ENCODE measurements at places on chromosomes 1 and 21.

- no peak for DNase-seq
Measured at GRCh38 chr1:30302858-30303257, 420.5 kb downstream of the MATN1 start.

DNA sequence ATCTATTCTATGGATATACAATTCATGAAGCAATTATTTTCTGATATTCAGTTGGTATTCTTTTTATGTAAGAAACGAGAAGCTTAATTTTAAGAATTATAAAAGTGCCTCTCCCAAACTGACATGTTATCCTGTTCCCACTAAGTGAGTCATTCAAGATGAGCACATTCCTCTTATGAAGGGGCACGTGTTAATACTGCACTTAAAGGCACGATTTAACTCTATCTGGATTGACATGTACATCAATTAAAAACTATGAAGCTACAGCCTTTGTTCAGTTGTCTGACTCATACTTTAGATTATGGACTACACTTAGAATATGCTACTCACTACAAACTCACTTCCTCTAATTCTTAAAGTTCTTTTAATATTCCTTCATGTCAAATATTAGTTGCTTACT, 111.6 kb downstream of the CYYR1 start:
- no peak for DNase-seq

DNA sequence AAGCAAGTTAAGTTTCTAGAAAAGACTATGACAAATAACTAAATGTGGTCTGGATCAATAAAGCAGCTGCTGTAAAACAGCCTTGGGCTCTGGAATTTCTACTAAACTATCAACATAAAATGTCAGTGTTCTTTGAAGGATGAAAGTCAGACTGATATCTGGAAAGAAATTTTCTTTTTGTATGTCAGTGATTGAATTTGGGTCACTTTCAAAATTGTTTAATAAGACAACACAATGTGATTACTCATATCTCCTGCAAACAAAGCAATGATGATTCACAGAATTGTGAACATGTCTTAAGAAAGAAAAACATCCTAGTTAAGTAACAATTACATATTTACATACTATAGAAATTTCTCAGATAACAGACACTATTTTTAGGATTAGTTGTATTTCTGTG, 826.4 kb downstream of the PLA2G4A start:
- DNase-seq = no peak

DNA sequence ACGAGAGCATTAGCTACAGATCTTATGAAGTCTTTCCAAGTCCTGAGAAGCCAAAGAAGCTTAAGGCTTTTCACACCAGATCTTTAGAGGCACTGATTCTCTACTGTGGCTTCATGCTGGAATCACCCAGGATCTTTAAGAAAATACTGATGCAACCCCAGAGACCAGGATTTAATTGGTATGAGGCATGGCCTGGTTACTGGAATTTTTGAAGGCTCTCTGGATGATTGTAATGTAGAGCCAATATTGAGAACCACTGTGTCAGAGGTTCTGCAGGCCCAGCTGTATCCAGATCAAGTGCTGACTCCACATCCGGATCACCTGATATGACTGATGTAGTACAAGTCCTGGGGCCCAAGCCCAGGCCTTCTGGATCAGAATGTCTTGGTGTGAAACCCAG, 105.7 kb downstream of the PLPPR5 start:
- no peak for DNase-seq

DNA sequence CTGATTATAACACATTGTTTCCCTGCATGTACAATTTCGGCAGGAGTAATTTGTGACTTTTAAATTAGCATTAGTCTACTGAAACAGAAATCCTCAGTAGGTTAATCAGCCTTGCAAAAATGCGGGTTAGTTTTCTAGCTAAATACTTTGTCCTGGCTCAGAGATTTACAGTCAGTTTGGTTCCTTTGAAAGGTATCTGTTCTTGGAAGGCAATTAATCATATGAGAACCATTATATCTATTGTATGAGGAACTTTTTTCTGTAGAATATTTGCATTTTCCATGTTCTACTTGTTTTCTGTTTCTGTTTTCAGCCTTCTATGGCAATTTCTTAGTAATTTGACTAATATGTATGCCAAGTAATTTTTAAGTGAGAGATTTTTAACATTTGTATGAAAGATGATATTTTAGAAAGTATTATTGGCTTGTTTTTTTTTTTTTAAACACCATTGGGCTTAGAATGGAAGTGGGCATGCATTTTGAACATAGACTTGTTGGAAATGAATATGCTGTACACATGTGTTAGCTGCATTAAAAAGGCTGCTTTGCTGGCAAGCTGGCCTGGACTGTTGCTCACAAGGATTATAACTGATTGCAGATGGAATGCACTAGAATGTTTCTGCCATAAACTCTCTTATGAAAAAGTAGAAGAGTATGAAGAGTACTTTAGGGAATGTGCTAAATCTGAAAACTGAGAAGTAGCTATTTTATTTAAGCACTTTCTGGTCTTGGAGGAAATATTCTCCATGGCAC, 26.2 kb downstream of the KIF1B start:
- no peak for DNase-seq

GRCh38 chr1:21341517-21342078, 51.3 kb upstream of the ECE1 start:
- DNase-seq = no peak

DNA sequence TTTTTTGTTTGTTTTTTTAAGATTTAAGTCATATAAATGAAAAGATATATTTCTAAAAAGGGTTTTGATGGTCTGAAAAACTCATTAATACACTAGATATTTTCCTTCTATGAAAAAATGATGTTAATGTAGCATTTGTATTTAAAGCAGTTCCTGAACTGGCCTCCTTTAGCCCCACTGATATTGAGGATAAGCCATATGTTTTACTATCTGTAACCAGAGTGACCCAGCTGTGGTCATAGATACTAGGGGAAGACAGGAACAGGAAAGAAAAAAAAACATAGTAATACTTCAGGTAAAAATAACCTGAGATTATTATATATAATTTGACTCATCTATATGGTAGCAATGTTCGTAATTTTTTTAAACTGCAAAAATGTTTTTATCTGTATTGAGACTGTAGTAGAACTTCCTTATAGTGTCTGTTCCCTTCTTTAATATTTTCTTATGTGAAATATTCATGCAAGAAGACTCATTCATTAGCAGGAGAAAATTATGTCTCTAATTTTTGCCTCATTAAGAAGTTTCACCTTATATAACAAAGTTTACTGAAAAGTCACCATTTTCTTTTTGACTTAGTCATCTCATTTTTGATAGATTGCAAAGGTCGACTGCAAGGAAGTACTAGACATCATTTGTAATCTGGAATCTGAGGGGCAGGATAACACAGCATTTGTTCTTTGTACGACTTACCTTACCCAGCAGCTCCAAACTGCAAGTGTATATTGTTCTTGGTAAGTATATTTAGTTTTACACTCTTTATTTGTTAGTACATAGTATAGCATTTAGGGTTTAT, 25.6 kb upstream of the TMCO2 start:
- no peak for DNase-seq

DNA sequence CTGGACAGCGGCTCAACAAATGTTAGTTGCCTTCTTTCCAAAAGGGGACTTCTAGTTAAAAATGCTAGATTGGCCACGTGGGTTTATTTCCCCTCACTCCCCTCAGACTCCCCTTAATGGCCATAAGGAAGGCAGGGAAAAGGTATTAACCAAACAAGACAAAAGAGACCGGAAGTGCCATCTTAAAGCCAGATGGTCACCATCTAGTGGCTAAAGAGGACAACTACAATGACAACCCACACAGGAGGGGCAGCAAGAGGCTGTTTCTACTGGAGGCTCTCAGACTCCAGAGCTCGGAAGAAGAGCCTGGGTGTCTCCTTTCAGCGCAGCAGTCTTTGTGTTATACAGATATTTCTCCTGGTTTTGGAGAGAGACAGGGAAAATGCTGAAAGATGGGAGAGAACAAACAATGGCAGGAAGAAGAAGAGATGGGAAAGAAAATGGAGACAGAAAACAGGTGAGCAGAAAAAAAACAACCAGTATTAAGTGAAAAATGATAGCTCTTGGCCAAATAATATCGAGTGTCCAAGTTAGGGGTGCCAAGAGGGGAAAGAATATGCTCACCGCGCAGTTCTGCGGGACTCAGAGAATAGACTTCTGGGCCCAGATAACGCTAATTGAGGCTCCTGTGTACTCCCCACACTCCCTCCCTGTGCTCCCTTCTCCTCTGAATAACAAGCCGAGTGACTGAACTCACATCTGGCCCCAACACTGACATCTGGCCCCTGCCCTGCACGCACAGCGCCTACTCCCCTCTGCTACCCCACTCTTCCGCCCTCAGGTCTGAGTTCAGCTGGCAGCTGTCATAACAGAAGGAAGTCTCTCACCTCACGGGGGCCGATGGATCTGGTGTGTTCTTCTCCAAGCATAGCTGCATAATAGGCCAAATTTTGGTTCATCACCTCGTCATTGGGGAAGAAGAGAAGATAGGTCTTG, 9.6 kb downstream of the P3H1 start:
- peak; percentile 38 for DNase-seq

DNA sequence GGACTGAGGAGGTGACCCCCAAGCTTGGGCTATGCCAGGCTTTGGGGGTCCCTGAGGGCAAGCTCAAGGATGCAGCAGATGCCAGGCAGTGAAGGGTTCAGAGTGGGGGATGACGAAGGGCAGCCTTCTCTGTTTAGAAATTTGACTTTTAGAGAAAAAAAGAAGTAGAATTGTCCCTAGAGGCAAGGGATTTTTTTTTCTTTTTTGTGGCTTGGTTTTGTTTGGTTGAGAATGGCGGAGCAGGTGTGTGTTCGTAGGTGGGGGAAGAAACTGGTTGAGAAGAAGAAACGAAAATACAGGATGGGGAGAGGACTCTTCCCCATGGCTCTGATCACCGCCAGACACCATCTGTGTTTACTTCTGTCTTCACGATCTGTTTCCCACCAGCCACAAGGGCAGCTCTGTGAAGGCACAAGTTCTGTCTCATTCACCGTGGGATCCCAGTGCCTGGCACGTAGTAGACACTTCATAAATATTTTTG, 8.2 kb downstream of the PLA2G5 start:
- no peak for DNase-seq

GRCh38 chr1:157087030-157087429, 12.6 kb downstream of the ETV3L start:
- DNase-seq = no peak

DNA sequence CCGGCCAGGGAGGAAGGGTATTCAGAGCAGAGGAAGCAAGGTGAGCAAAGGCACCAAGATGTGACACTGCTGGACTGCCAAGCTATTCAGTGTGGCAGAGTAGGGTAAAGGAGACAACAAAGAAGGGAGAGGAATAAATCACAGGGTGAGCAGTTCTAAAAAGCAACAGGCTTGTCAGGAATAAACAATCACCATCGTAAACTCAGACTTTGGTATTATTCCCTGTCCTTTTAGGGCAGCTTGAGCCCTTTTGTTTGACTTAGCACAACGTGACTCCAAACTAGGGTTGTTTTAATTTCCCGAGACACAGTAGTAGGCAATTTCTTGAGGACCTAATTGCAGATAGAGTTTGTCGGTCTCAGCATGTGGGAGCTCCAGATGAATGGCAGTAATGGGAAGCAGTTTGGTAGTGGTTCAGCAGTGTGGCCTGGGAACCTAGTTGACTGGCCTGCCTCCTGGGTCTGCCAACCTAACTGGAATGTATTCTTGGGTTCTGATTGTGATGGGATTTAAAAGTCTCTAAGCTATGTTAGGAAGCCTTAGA, 4.3 kb downstream of the CR1L start:
- DNase-seq = no peak

DNA sequence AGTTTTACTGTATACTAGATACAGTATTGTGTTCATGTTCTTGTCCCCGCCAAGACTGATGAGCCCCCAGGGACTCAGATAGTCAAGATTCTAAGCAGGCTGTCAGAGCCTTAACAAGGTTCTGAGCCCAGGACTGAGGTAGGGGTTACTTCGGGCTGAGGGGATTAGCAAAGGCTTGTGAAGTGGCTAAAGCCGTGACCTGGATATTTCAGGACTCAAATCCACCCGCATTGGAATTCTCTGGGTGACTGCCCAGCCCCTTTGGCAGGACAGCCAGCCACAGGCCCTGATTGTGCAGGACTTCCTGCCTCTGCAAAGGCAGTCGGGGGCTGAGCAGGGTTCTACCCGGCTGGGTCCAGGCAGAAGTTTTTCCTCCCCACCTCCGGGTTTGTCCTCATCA, at the start of gene PLA2G5:
Gene PLA2G5, plus strand, starts transcription at position 321 of the 400 bp plus-strand sequence. CDS start 14,637 bp downstream, outside the sequence.
- DNase-seq = no peak

GRCh38 chr1:48948562-48948961, 171.9 kb upstream of the BEND5 start:
- no peak for DNase-seq

DNA sequence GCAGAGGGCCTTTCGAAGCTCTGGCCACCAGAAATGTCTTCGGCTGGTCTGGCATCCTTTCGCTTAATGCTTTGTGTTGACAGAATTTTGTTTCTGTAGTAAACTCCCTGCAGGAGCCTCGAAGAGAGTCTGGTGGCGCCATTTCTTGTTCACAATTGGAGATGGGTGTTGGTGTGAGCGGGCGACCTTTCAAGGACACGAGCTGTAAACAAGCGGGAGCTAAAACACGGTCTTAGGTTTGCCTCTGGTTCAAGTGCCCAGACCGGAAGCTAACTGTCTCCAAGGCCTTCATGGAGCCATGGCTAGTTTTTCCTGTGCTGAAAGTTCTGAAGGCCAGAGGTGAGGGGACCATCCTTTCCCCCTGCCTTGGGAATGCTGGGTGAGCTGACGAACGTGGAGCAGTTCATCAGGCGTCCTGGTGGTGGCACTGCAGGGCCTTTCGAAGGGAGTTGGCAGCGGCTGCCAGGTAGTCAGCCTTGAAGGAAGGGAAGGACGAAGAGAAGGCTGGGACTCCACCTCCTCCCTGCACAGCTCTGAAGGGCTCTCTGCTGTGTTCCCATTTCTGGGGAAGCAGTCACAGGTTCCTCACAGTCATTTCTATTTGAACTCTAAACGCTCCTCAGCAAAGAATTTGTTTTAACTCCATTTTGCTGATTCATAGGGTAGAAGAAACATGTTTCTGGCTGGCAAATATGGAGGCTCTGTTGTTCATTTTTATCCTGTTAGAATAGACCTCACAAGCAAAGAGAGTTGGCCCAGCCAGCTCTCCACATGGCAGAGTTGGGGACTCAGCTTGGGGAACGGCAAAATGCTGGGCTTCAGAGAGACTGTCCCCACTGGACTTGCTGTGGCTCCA, 35.2 kb downstream of the URB2 start:
- DNase-seq = peak; percentile 69

DNA sequence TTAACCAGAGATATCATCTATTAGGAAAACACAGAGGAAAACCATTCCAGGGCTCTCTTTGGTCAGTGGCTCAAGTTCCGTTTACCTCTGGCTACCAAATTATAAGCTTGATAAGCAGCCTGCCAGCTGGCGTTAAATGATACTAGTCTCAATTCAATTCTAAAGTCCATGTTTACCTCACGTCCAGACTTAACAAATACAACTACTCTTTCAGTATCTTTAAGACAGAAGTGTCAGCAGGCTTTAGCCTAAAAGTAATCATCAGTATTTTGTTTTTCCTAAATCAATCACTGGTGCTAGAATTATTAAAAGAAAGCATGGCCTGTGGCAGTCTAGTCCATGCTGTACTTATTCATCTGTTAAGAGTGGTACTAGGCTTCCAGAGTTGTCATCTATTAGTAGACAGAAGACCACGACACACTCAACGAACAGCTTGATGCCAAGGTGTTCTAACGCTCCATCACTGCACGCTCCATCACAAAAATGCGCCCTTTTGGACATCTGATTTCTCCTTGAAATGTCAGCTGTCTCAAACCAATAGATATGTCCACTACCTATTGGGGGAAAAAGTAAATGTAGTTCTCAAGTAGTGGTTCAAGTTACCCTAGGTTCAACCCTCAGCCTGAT, 1.5 kb downstream of the IVNS1ABP start:
- DNase-seq = peak; percentile 32
